CD4-positive, alpha-beta T cell treated with Interleukin-4 for 1 hour (primary cell): ENCODE measurements at places on chromosomes 4 and X.

- DNase-seq = no peak
Measured at GRCh38 chr4:156762851-156763250, 208.7 kb downstream of the PDGFC start.

- no peak for DNase-seq
Measured at GRCh38 chr4:159748834-159749444, 646.1 kb downstream of the RAPGEF2 start.

- DNase-seq = peak; percentile 36
Measured at GRCh38 chr4:146243141-146243882, 29.0 kb downstream of the REELD1 start.

- no peak for DNase-seq
Measured at GRCh38 chr4:127000110-127000509, 632.6 kb upstream of the INTU start.

DNA sequence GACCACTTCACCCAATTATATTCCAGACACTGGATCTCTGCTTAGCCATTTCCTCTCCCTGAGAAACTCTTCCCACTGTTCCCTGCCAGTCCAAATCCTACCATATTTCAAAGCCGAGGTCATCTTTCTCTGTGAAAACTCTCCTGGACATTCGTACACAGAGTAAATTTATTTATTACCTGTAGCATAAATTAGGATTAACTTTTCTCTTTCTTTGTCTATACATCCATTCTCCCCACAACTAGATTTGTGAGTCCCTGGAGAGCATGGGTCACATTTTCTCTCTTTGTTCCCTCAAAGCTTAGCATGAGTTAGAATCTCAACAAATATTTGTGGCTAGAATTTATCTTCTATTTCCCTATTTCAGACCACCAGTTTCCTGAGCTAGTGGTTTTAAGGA, 27.8 kb upstream of the SMIM10 start:
- no peak for DNase-seq

DNA sequence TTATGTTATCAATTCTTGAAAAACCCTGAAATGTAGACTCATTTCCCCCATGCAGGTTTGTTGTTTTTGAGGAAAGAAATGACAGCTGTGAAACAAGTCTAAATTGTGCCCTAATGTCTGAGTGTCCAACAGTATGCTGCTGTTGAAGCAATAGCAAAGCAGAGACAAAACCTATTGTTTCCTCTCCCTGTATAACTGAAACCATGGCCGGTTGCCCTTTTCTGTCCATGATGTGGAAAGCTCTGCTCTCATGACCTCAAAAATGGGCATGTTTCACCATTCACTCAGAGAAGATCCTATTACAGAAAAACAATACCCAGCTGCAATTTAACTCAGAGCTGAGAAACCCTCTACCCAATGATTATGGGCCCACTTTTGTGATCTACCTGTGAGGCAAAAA, 312.6 kb upstream of the FTHL17 start:
- no peak for DNase-seq

- no peak for DNase-seq
Measured at GRCh38 chr4:185740471-185740873, 71.5 kb downstream of the SORBS2 start.

GRCh38 chrX:150507251-150507856, 61.1 kb upstream of the MTM1 start:
- no peak for DNase-seq

DNA sequence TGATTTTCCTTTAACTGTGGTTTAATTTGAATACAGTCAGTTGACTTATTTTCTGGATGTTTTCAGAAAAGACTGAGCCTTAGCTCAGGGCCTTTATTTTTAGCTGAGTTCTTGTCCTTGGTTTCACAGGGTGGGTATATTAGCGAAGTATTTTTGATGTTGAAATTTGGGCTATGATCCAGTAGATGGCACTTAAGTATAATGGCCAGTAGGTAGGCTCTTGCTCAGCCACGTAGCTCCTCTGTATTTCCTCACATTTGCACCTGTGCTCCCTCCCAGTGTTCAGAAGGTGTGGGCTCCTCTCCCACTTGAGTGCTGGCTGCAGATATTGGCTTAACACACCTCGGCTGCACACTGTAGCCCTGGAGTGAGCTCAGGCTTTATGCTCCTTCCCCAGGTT, 549.9 kb upstream of the AMOT start:
- no peak for DNase-seq

DNA sequence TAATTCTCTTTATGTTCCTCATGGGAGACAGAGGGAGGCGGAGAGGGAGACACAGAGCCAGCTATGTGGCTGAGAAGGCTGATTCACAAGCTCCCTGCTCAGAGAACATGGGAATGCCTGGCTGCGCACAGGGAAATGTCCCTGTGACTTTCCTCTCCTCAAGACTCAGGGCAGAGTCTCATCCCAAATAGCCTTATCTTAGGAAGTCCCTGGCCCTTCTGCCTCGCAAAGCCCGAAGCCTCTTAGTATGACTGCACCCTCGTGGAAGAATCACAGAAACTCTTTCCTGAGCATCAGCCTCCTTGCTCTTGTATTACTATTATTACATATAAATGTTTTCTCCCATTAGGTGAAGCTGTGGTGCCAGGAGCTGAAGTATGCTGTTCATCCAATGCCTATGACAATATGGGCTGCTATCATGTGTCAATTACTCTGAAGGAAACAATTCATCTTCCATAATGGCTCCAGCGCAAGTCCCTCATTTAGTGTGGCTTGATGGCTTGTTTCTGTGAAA, 230.5 kb downstream of the MGST2 start:
- no peak for DNase-seq

- peak; percentile 62 for DNase-seq
Measured at GRCh38 chrX:1500701-1501624, 36.0 kb downstream of the P2RY8 start.

GRCh38 chr4:128812442-128813235, 3.1 kb downstream of the JADE1 start:
- DNase-seq = no peak

DNA sequence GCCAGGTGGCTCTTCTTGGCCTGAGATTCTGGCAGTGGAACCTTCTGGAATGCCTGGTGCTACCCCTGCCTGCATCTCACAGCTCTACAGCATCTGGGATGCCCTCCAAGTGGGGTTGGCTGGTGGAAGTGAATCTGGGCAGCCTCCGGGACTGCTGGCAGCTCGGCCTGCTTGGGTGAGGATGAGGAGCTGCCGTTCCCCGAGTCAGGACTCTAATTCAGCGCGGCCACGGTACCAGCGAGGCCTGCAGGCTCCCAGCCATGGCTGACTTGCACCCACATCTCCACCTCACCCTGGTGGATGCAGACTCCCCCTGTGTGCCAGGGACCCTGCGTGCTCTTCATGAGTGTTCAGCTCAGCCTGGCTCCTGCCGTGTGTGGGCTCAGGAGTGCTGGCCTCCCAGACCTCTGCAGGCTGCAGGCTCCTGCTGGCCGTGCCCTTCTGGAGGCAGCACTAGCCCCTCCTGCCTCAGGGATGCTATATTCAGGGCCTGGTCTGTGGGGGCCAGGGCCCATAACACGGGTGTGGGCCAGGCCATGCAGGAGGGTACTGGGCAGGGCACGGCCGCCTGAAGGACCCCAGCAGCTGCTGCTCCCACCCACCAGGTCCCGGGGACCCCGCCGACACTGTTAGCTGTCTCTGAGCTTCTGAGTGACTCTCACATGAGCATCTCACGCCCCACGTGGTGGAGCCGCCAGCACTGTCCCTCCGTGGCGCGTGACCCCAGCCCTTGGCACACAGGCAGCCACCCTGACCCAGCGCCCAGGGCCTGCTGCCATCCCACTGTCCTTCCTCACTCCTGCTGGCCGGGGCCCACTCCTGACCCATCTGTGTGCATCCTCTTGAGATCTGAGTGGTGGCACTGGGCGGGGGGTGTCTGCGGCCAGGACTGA, 10.6 kb downstream of the UVSSA start:
- DNase-seq = no peak

GRCh38 chr4:94171616-94172015, 36.0 kb upstream of the SMARCAD1 start:
- no peak for DNase-seq

GRCh38 chr4:93337196-93337595, 491.4 kb upstream of the ATOH1 start:
- DNase-seq = no peak

GRCh38 chr4:162699629-162700028, 467.1 kb downstream of the NAF1 start:
- DNase-seq = no peak

- no peak for DNase-seq
Measured at GRCh38 chr4:15568821-15569220, 86.3 kb downstream of the FBXL5 start.

- no peak for DNase-seq
Measured at GRCh38 chr4:7661846-7662506, 227.2 kb upstream of the PSAPL1 start.

DNA sequence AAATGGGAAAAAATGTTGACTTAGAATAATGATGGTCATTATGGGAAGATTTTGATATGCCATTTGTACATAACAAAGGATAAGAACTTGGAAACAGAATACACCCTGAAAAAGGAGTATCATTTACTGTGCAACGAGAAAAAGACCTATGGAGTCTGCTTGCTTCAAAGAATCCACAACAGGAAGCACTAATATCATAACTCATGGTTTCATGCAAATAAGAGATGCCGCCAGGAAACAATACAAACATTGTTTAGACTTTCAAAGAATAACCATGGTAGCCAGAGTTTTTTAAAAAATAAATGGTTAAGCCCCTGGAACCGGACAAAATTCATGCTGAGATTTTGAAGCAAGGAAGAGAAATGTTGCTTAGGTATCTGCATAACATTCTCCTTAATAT, 139.9 kb upstream of the ETNPPL start:
- DNase-seq = no peak

DNA sequence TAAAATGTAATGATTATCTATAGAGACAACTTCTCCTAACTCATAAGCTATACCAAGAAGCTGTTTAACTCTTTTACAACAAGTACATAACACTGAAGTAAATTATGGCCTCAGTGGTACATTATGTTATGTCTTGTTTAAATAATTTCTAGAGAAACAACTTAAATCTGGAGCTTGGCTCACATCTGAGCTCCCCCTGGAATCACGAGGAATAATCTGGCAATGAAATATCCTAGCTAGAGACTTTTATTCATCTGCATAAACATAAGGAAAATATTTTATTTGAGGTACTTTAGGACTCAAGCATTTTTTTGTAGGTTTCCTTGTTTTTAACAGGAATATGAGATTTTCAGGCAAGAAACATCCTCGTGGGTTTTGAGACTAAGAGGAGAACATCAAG, 354.7 kb upstream of the SLC7A11 start:
- no peak for DNase-seq

DNA sequence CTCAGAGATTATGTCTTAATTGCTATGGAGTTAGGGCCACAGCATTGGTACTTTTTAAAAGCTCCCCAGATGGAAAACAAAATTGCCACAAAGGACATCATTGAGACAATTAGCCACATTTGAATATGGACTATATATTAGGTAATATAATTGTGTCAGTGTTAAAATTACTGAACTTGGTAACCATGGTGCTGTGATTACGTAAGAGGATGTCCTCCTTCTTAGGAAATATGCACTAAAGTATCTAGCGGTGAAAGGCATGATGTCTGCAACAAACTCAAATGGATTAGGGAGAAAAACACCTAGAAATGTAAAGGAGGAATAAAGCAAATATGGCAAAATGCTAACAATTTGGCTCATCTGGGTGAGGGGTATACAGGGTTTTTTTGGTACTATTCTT, 89.9 kb upstream of the PAK3 start:
- DNase-seq = no peak

DNA sequence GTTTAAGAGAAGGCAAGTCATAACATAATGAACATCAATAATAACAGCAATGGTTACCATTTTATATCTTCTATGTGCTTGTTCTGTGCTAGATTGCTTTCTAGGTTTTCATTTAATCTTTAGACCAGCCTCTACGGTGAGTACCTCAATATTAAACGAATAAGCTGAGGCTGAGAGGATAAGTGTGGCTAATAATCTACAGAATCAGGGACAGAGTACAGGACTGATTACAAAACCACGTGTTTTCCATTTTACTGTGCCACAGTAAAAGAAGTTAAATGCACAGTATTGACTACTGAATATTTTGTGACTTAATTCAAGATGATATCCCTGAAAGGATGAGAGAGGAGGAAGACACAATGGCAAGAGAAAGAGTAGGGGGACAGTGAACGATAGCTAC, 56.3 kb downstream of the HUWE1 start:
- no peak for DNase-seq

- DNase-seq = no peak
Measured at GRCh38 chr4:39114436-39114835, 52.4 kb downstream of the KLHL5 start.

- DNase-seq = no peak
Measured at GRCh38 chr4:83238393-83239248, 46.0 kb downstream of the COQ2 start.

- DNase-seq = no peak
Measured at GRCh38 chr4:81802285-81802846, 330.7 kb upstream of the RASGEF1B start.

- DNase-seq = no peak
Measured at GRCh38 chr4:133982533-133983224, 218.9 kb downstream of the PABPC4L start.

GRCh38 chr4:15451181-15451865, 18.4 kb upstream of the CC2D2A start:
- no peak for DNase-seq

DNA sequence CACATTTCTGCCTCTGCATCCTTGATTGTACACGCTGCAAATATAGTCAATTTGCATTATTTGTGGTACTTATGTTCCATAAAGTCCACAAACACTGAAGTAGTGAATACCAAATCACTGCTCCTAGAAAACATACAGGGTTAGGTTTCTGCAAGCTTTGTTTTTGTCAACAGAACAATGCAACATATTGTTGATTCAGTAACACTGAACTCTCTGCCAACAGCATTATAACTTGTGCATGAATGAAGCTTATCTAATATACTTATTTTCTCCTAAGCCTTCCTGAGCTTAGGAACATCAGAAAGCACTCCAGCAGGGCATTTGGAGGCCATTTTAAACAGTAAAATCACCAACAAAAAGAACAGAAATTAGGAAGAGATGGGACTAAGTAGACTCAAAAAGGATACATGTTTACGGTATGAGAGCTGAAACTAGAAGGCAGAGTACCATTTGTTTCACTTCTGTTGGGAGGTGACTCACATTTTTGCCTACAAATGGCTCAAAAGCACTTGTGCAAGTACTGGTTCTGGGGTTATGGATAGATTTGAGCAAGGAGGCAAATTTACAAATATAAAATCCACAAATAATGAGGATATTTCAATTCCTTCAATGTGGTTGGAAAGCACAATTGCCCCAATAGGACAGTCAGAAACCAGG, 14.1 kb downstream of the COX18 start:
- no peak for DNase-seq

GRCh38 chr4:25795566-25796454, 67.0 kb downstream of the SEL1L3 start:
- DNase-seq = no peak

DNA sequence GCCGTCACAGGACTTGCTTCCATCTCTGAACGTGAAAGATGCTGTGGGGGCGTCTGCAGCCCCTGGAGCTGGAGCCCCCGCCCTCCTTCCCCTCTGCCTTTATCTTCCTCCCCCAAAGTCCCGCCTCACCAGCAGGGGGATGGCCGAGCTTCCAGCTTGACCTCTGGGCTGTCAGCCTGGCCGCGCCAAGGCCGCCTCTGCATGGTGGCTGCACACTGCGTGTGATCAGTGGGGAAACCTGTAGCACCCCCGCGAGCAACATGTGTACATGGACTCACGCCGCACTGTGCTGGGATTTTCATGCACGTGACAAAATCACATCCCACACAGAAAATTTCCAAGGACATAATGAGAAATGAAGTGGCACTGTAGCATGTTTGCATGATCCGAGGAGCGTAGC, 26.5 kb upstream of the PSAPL1 start:
- DNase-seq = no peak
